Retinal pigment epithelial cell (primary cell): ENCODE measurements at places on chromosomes 1 and 21.

DNA sequence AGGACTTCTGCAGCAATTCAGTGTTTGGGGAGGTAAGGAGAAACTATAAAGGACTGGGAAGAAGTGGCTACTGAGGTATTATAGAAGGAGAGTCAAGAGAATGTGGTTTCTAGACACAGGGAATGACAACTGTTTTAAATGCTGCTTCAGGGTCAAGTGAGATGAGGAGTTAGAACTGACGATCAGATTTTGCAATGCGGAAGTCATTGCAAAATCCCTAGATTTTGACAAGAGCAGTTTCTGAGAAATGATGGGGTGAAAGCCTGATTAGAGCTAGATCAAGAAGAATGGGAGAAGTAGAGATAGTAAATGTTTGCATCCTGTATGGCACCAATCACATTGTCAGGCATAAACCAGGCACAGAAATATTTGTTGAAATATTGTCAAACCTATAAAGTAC lies 4.7 kb upstream of the TSNAX start:
- no peak for DNase-seq

- DNase-seq: no peak
These were observed 6.3 kb downstream of the SLAMF1 start for GRCh38 chr1:160640359-160641123.

DNA sequence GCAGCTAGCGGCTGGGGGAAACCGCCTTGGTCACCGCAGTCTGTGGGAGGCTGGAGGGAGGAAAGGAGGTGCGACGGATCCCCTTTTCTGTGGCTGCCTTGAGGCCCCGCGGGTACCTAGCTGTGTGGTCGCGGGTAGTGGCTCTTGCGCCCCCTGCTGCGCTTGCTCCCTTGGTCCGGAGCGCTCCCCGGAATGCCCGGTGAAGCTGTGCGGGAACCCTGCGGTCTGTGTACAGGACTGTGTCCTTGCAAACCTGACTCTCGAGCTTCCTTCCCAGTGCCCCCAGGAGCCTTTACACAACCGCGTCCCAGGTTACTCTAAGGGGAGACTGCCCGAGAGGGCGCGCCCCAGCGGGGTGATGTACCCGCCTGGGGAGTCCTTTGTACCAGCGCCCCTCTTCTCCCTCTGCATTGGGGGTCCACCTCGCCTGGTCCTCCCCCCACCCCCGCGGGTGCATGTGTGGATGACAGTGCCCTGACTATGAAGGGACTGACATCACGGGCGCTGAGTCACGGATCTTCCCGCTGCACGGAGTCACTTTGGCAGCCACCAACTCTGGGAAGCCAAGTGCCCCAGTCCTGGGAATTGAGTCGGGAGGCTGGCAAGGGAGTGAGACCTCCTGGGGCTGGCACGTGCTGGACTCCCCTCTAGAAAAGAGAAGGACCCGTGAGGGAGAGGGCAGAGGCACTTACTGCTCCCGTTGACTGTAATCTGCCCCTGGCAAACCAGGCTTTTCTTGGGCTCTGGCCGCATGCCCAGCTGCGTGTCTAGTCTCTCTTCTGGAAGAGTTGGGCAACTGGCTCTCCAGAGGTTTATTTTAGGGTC lies 816 bp downstream of the IL6R start:
- no peak for DNase-seq

DNA sequence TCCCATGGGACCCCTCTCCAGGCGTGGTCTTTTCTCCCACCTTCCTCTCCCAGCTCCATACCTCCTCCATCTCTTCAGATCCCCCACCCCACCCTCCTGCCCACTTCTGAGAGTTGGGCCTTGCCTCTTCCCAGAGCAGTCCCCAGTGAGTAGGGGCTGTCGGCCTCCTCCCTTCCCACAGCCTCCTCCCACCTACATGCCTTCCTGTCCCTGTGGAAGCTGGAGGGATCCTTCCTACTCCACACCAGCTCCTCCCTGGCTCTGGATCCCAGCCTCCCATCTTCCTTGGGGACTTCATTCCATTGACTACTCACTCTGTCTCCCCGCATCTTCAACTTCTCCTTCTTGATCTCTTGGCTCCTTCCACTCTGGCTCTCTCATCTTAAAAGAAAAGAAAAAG lies 24.9 kb downstream of the KCNQ4 start:
- DNase-seq: no peak

GRCh38 chr1:72620453-72620852 lies 338.1 kb upstream of the NEGR1 start:
- no peak for DNase-seq

DNA sequence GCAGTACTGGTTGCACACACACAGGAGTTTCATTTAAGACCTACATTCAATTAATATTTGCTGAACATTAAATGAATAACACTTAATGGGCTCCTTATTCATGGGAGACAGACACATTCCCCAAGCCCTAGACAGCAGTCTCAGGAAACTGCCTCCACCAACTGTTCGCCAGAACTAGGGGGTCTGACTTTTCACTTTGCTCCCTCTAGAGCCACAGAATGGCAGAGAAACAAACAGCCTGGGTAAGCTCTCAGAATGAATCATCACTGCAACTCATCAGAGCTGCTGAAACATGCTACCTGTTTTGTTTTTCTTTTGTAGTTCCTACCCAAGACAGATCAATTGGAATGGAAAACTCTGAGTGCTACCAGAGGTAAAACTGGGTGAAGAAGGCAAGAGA lies 31.7 kb downstream of the ELK4 start:
- peak; percentile 58 for DNase-seq

DNA sequence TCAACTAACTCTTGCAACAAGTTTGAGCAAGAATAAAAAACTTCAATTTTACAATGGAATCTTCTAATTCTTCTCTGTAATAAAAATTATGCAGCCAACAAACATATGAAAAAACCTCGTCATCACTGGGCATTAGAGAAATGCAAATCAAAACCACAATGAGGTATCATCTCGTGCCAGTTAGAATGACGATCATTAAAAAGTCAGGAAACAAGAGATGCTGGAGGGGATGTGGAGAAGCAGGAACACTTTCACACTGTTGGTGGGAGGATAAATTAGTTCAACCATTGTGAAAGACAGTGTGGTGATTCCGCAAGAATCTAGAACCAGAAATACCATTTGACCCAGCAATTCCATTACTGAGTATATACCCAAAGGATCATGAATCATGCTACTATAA lies 327.5 kb upstream of the LYPLAL1 start:
- DNase-seq: no peak

- DNase-seq: no peak
These were observed 82.7 kb upstream of the TENT5C start for GRCh38 chr1:117523111-117523510.

GRCh38 chr1:230310381-230311163 lies 115.6 kb downstream of the PGBD5 start:
- no peak for DNase-seq

DNA sequence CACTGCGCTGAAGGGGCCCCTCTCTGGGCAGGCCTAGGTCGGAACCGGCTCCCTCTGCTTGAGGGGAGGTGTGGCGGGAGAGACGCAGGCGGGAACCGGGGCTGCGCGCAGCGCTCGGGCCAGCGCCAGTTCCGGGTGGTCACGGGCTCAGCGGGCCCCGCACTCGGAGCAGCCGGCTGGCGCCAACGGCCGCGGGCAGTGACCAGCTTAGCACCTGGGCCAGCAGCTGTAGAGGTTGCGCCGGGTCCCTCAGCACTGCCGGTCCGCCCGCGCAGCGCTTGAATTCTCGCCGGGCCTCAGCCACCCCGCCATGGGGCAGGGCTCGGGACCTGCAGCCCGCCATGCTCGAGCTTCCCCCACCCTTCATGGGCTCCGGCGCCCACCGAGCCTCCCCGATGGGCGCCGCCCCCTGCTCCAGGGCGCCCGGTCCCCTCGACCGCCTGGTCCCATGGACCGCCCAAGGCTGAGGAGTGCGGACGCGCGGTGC lies 254.6 kb downstream of the COL11A1 start:
- no peak for DNase-seq

DNA sequence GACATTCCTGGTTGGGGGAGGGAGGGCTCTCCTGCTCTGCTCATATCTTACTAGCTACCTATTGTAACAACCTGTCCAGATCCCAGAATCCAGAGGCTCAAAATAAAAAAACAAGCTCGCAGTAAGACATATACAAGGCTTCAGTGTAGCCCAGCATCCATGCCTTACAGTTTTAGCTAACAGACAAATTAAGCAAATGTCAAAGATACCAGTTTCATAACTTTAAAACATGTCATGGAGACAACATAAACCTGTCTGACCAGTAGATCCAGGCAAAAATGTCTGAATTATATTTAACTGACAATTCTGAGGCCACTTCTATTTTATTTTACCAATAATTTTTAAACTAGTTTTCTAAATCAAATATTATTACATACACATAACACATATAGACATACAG lies 167.7 kb upstream of the TNR start:
- DNase-seq: no peak

DNA sequence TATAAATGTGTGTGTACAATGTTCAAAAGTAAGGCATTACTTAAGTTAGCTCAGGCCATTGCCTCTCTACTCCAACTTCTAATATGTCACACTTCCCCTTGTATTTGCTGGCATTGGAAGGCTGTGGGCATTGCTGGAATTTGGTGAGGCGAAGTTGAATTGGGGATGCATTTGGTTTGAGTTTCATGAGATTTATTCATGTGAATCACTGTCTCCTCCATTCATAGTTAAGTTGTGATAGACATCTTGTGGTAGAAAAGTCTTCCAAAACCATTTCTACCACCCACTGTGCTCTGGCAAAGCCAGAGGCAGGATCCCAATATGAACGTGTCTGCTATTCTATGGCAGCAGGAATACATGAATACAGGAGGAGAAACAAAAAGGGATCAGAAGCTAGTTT lies 397.8 kb upstream of the USP24 start:
- no peak for DNase-seq

- DNase-seq: no peak
These were observed 64.4 kb downstream of the XCL1 start for GRCh38 chr1:168640836-168641235.

GRCh38 chr1:56817716-56818463 lies 1.3 kb downstream of the FYB2 start:
- no peak for DNase-seq

- no peak for DNase-seq
These were observed 58.9 kb downstream of the POFUT2 start for GRCh38 chr21:45228656-45229240.

DNA sequence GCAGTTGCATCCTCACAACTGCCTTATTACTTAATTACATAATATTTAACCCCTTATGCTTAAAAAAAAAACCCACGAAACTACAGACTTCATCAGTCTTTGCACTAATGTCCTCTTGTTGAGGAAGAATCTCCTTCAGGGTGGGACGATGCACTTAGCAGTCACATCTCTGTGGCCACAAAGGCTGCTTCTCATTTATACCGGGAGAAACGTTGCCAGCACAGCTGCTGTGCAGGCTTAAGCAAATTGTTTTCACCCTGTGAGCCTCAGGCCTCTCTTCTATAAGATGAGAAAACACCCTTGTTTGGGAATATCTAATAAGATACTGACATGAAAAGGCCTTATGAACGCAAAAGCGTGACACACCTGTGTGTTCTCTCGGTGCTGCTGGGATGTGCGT lies 2.9 kb upstream of the OBSCN start:
- DNase-seq: no peak

DNA sequence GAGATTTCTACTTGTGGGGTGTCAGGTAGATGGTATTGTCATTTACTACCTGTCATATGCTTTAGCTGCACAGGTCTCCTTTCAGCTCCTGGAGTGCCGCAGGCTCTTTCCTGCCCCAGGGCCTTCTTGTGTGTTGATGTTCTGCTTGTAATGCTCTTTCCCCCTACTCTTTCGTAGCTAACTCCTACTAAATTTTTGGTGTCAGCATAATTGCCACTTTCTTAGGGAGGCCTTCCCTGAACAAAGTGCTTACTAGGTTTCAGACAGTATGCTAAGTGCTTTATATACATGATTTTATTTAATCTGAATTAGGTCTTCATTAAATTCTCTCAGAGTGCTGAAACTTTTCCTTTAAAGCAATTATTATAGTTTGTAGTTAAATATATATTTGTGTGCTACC lies 4.8 kb upstream of the THEM4 start:
- no peak for DNase-seq

DNA sequence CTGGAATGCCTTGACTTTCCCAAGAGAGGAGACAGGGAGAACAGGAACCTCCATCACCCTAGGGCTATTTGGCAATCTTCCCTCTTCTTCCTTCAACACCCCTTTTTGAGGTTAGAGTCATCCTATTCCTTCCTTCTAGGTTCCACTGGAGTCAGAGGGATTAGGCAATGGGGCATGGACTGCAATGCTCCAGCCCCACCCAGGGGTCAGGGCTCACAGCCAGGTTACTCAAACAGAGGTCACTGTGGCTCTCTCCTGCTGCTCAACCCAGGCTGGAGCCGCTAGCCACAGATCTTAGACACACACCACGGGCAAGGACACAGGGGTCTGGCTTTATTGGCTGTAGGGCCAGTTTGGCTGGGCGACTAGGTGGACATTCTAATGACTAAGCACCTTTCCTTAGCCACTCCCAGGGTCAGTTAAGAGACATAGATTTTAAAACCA lies 145.5 kb upstream of the NRIP1 start:
- DNase-seq: no peak

DNA sequence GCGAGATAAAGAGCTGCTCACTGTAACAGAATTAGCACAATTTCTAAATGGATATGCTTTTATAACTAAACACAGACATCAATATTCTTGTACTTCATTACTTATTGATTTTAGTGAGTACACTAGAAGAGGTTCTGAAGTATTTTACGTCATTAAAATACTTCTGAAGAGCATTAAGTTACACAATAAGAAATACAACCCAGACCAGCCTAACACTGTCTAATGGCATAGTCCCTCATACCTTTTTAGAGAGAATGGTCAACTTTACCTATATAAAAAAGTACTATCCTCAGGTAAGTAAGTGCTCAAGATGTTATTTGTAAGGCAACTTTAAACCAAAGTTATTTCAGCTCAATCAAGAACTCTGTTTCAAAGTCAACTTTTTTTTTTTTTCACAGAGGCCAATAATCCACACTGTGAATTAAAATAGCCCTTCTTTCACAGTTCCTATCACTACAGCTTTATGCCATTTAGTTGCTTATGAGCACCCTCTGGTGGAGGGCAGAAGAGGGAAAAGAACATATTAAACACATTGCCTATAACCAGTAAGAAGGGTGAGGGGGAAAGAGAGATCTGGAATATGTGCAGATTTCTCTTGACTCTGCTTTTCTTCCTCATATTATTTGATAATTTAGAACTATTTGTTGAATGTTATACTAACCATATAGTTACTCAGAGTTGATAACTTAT lies 182.1 kb upstream of the DMRTA2 start:
- no peak for DNase-seq

DNA sequence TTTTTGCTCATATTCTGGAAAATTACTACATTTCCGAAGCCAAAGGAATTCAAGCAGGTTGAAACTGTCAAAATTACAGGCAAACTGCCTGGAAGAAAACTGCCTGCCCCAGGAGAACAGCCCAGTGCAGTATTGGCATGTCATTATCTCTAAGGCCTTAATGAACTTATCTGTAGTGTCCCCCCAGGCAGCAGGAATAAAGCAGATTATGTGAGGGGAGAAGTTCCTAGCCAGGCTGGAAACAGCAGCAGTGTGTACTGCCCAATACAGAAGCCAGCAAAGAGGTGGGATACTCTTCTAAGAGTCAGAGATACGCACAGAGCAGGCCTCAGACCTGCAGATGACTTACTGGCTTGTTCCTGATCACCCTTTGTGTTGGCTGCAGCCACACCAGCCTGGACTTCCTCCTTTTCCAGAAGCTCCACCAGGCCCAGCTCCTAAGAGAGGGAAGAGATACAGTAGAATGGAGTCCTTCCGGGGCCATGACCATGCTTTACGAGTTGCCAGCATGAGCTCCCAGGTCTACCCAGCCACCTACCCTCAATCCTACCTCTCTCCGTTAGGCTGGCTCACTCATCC lies 11.7 kb downstream of the IQGAP3 start:
- DNase-seq: no peak
